Lower lobe of right lung (tissue), 2 donors: ENCODE measurements at places on chromosomes 13 and 19.

- no peak for DNase-seq
Observed at GRCh38 chr19:11322269-11323024, 17.0 kb downstream of the RAB3D start.

DNA sequence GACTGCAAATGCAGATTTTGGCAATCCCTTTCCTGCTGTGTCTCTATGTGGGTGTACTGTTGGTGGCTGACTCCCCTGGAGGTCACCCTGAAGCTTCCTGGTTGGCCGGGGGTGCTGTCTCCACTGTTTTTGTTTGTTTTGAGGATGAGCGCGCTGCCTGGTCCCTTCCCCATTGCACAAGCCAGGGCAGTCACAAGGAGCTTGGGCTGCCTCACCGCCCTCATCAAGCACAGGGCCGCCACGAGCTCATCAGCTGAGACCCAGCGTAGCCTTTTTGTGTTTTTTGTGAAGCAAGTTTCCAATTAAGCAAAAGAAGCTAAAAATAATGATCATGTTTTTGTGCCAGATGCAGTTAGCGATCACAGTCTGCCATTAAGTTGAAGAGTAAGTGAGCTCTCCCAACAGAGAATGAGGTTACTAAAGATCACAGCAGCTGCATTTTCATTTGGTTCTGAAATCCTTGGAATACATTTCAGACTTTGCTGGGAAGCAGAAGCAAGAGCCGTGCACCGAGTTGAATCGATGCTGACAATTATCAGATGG lies 57.8 kb downstream of the GGACT start:
- DNase-seq: no peak

DNA sequence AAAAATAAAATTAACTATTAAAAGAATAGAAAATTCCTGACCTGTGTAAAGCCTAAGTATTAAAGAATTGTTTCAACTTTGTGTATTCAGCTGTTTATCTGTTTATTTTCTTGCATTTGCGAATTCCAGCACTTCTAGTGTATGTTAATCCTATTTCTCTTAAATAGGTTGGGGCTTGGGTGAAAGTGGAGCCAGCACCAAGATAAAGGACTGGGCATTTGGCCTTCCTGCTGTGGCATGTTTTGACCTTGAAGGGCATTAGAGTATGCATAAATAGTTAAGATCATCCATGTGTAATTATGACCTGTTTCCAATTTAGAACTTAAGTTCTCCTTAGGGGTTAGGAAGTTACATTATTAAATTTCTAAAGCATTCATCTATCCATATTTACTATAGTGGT lies 151.3 kb downstream of the NBEA start:
- no peak for DNase-seq

- no peak for DNase-seq
Observed at GRCh38 chr19:13856497-13856896, 20.4 kb upstream of the NANOS3 start.

DNA sequence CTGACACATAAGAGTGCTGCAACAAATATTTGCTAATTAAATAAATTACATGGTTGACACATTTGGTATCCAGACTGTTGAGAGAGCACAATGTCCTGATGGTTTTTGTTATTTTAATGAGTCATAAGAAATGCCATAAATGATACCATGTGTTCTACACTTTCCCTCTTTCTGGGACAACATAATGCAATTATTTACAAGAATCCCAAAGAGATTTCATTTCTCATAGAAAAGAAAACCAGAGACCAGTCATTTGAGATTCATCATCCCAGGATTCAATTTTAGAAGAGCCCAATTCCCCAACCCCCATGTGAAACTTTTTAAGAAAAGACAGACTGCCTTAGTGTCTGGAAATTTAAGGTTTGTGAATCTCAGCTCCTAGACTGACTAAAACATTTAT lies 399.6 kb downstream of the DCT start:
- no peak for DNase-seq

DNA sequence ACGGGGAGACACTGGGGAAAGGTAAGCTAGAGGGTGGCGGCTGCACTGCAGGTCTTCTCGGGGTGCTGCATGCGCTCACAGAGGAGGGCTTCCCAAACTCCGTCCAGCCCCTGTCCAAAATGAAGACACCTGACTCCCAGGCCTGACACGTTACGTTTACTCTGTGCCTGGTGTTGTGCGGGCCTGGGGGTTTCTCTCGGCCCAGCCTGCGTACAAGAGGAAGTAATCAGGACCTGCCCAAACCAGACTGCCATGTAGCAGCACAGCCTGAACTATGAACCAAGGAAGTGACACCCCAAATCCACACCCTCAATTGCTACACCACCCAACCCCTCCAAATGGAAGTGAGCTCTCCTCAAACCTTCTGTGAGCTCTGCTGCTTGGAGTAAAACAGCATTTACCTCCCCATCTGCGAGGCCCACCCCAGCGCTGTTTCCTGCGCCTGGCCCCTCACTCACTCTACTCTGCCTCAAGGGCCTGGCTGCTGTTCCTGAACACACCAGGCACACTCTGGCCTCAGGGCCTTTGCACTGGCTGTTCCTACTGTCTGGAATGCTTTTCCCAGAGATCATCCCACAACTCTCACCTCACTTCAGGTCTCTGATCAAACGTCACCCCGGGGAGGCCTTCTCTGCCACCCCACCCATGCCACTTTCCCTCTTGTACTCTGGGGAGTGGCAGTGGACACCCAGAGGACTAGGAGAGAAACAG lies 3.0 kb downstream of the HSPBP1 start:
- DNase-seq: no peak

GRCh38 chr13:52659340-52659739 lies 6.7 kb downstream of the SUGT1 start:
- no peak for DNase-seq

DNA sequence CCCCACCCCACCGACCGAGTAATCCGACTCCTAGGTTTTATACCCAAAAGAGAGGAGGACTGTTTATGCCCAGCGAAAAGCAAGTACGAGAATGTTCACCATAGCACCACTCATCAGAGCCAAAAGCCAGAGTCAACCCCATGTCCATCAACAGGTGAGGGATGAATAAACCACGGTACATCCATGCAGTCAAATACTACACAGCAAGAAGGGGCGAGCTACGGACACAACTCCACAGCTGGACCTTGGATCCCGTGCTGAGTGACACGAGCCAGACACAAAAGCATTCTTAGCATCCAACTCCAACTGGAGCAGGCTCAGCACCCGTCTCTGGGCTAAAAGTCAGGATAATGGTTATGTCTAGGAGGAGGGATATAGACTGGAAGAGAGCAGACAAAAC lies 12.2 kb upstream of the RABAC1 start:
- DNase-seq: no peak

- peak; percentile 79 for DNase-seq
Observed at GRCh38 chr13:32587011-32587810, 959 bp downstream of the PDS5B start.

- no peak for DNase-seq
Observed at GRCh38 chr13:53005626-53006025, 23.0 kb upstream of the OLFM4 start.

DNA sequence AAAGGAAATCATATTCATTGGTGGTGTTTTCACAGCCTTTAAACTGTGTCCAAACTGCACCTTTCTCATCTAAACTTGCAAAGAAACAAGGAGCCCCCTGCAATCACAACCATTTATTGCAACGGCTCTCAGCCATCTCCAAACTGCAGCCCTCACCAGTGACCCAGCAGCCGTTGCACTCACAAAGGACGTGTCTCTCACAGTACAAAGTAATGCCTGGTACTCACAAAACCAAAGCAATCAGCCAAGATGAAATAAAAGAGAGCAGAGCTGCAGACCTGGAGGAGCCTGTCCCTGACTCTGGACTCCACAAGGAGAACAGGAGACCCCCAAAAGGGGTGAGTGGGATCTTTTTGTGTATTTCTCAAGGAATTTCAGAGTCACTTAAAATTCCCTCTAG lies 20.2 kb upstream of the CEACAM21 start:
- DNase-seq: no peak

DNA sequence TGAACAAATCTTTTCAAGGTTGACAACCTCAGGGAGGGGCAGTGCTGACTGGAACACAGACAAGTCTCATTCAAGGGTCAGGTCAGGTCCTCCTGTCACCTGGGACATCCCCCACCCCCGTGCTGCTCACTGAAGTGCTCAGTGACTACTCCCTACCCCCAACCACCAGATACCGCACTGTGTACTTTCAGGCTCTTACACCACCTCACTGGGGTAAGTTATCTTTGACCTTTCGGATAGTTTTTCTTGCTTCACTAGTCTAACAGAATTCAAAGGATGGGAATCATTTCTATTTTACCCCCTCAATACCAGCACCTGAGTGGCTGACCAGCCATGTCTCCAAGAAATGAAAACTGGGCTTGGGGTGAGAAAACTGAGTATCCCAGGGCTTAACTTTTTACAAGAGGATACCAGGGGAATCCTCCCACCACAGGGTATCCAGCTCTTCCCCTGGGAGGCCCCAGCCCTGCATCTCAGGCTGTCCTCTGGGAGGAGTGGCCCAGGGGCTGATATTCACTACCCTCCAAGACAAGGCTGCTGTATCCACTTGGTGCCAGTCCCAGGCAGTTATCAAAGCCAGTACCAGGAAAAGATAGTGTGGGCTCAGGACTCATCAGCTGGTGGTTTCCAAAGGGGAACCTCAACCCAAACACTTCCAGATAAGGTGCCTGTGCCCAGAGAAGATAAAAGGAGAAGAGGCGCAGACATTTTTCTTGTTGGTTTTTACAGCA lies 2.1 kb downstream of the ZNF563 start:
- no peak for DNase-seq

DNA sequence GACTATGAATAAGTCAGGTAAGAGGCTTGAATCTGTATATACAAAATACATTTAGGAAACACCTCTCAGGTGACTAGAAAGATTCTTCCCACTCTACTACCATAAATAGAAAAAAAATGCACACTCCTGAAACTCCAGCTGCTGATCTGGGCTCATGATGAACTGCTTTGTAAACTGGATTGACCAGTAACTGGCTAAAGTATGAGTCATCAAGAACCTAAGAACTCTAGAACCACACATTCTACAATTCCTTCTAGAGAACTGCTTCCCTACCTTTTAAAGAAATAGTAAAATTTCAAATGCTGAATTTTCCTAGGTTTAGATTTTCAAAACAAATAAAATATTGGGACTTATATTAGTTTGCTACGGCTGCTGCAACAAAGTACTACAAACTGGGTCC lies 55.2 kb downstream of the ELF1 start:
- no peak for DNase-seq

DNA sequence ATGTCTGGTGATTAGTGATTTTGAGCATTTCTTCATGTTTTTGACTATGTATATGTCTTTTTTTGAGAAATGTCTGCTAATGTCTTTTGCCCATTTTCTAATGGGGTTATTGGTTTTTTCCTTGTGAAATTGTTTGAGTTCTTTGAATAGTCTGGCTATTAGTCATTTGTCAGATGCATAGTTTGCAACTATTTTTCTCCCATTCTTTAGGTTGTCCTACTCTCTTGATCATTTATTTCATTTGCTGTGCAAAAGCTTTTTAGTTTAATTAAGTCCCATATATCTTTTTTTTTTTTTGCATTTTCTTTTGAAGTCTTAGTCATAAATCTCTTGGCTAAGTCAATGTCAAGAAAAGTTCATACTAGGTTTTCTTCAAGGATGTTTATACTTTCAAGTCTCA lies 449.8 kb downstream of the DACH1 start:
- no peak for DNase-seq

DNA sequence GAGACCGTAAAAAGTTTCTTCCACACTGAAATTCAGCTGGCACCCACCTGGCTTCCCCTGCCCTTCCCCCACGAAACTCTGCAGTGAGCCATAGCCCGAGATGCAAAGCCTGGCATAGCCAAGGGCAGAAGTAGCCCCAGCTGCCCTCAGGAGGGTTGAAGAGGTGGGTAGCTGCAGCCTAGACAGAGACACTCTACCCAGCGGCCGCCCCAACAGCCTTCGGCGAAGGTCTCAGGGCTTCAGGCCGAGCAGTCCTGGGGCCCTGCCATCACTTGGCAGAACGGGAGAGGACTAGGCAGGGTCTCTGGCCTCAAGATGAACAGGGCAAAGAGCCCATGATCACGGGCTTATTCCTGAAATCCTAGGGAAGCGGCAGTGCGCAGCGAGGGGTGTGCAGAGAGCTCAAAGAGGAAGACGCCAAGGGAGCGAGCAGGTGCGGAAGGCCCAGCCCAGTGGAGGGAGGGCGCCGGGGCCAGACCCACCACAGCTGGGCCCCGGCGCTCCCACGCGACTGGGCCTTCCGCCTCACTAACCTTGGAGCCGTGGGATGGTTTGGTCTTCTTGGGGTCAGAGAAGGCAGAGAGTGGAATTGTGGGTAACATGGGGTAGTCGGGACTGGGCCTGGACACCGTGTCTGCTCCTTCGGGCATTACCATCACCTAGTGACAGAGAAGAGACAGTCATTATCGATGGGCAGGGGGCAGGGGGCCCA lies 53.2 kb downstream of the MLLT1 start:
- peak; percentile 27 for DNase-seq

DNA sequence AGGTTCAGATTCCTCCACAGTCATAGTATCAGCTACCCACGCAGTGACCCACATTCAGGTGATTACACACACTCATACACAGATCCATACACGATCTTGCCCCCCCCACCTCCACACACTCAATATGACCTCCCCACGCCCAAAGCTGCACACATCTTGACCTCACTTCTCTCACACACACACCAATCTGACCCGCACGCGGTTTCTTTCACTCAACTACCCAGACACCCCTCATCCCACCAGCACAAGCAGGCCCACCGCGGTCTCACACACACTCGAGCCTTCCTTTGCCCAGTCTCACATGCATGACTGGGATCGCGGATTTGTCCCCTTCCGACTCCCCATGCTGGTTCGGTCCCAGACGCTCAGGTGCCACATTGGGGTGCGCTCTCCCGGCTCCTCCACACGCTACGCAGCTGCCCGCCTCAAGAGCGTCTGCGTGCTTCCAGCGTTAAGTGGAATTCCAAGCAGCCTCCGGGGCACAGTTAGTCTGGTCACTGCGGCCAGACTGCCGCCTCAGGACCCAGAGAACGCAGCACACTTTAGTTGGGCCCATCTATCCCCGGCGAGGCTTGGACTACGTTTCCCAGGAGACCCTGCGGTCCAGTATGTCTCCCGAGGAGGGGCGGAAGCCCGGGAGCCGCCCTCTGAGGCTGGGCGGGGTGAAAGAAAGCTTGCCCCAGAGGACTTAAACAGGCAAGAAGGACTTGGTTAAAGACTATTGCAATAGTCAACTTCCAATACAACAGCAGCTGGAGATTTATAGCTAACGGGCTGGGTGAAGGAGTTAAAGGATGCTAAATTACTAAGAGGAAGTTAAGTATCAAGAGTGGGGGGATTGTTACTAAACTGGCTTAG lies 746 bp upstream of the ZNF345 start:
- peak; percentile 95 for DNase-seq

GRCh38 chr19:47467914-47468313 lies 3.8 kb downstream of the SLC8A2 start:
- no peak for DNase-seq

DNA sequence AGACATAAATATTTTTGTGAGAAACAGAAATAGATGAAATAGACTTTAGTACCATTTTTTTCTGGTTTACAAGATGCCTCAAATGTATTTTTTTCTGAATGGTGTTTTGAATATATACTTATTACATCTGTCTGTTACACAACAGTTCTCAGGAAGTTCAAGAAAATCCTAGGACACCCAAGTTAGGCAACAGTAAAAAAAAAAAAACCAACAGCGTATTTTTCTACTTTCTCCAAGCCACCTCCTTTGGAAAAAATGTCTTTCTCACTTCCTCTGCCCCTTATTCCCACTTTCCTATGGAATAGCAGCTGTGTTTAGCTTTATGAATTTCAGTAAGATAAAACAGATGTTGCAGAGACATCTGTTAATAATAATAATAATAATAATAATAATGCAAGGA lies 489.6 kb upstream of the KLF12 start:
- DNase-seq: no peak

- no peak for DNase-seq
Observed at GRCh38 chr19:8386990-8387389, 3.2 kb upstream of the RAB11B start.

- peak; percentile 55 for DNase-seq
Observed at GRCh38 chr13:40440990-40441820, 225.2 kb downstream of the FOXO1 start.
